Activated CD4-positive, alpha-beta T cell treated with anti-CD3 and anti-CD28 coated beads, Interleukin-2, Interleukin-6, amounts not matched to agents 100 ng/mL and 50 ng/mL, durations not matched to agents 16 hours and 8 hours (primary cell): ENCODE measurements at places on chromosomes 2 and 18.

GRCh38 chr2:190425221-190425866, 17.2 kb downstream of the MFSD6 start:
- no peak for DNase-seq

- DNase-seq, result no peak
Measured at GRCh38 chr18:22709288-22710060, 223.7 kb upstream of the RBBP8 start.

DNA sequence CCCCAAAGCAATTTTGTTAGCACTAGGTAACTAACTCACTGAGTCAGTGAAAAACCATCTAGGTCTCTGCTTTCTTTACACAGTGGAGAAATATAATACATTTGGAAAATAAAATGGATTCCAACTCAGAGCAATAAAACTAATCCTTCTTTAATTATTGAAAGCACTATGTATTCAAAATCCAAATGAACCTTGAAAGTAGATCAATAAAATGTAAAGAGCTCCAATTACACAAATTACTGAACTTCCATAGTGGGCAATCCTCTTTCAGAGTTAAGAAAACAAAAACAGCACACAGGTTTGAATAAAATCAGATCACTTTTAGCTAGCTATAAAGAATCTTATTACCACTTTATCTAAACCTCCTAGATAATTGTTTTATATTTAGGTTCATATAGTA, 208.1 kb downstream of the NR4A2 start:
- DNase-seq, result no peak

- no peak for DNase-seq
Measured at GRCh38 chr2:77746780-77747179, 224.6 kb upstream of the LRRTM4 start.

DNA sequence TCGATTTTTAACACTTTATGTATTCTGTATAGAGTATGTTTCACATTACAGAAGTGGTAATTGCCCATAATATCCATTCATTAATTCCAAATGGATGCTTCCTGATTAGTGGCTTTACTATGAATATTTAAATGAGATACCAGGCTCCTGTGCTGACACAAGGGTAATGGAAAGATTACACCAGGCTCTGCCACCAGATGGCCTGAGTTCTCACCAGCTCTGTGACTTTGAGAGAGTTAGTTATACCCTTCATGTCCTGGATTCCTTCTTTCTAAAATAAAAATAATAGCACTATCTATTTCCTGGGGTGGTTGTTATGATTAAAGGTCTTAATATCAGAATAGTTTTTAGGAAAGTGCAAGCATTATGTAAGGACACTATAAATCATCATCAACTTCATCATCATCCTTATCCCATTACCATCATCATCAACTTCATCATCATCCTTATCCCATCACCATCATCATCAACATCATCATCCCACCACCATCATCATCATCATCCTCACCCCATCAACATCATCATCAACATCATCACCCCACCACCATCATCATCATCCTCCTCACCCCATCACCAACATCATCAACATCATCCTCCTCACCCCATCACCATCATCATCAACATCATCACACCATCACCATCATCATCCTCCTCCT, 151.8 kb downstream of the DNER start:
- DNase-seq, result no peak

GRCh38 chr2:174704642-174705041, 59.6 kb downstream of the CHRNA1 start:
- no peak for DNase-seq

- DNase-seq, result no peak
Measured at GRCh38 chr18:10860382-10860781, 289.0 kb downstream of the PIEZO2 start.
